ENCODE measurements at places on chromosomes 7 and 10. TPM values are rescaled to one million over a fixed set of nuclear protein-coding genes. Genes with fewer than 3 reads are reported as not detected.

DNA sequence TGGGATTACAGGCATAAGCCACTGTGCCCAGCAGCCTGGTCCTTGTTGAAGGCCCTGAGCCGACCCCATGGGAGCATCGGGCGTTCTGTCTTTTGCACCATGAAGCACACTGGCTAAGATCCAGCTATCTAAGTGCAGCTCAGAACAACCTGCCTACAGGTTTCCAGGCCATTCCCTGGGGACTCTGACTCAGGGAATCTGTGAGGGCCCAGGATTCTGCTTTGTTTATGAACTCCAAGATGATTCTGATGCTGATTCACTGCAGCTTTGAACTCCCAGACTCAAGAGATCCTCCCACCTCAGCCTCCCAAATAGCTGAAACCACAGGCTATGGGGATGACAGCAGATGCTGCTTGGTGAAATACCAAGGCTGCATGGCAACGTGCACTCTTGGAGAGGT is 30.2 kb downstream of the NPTX2 start:
- DNase-seq: no peak

Gene TMEM270
- total RNA-seq: not detected

- DNase-seq: no peak
Measured at GRCh38 chr10:93494494-93494893, 1.9 kb upstream of the CEP55 start.

DNA sequence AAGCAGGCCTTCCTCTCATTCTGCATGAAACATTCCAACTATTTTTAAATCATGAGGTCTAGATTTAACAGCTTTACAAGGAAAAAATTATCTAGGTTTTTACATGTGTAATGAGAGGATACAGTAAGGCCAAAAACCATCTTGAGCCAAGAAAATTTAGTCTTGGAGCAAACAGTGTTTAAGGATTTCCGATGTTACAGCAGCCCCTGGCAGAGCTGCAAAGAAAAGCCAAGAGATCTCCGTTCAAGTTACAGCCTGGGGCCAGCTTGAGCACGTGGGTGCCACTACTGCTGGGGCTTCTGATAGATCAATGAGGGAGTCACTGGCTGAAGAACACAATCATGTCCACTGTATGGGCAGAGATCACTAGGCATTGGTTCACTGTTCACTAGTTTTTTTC is 156.2 kb downstream of the EVX1 start:
- DNase-seq: no peak

GRCh38 chr10:102344067-102344466 is 51.4 kb upstream of the NFKB2 start:
- DNase-seq: no peak

- peak; percentile 37 for DNase-seq
Measured at GRCh38 chr10:101215397-101216206, 13.7 kb downstream of the LBX1 start.

- no peak for DNase-seq
Measured at GRCh38 chr10:28684986-28685580, 7.8 kb downstream of the BAMBI start.

GRCh38 chr10:120634659-120635058 is 177.6 kb downstream of the PLPP4 start:
- no peak for DNase-seq

DNA sequence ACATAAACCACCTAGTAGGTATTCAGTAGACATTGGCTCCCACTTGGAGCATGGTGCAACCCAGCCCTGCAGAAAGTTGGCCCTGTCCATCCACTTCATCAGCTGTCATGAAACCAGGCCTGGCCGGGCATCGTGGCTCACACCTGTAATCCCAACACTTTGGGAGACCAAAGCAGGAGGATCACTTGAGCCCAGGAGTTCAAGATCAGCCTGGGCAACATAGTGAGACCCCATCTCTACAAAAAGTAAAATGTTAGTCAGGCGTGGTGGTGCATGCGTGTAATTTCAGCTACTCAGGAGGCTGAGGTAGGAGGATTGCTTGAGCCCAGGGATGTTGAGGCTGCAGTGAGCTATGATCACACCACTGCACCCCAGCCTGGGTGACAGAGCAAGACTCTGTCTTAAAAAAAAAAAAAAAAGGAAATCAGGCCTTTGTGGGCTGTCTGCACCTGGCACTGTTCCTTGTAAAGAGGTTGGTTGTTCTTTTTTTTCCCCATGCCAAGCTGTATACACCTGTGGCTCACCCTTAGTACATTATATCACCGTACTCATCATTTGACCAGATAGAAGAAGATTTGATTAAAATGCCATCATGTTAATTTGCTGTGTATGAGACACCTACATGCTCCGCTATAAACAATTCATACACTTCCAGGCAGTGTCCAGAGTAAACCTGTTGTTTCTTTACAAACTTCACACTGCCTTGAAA is 45.4 kb upstream of the GRID1 start:
- no peak for DNase-seq

Gene MRPS17
- 13.4 TPM for total RNA-seq

Gene GATA3
- total RNA-seq: 0.69 TPM

Gene PRSS2
- total RNA-seq: not detected

GRCh38 chr7:152674860-152675758 is 832 bp downstream of the XRCC2 start:
- no peak for DNase-seq

DNA sequence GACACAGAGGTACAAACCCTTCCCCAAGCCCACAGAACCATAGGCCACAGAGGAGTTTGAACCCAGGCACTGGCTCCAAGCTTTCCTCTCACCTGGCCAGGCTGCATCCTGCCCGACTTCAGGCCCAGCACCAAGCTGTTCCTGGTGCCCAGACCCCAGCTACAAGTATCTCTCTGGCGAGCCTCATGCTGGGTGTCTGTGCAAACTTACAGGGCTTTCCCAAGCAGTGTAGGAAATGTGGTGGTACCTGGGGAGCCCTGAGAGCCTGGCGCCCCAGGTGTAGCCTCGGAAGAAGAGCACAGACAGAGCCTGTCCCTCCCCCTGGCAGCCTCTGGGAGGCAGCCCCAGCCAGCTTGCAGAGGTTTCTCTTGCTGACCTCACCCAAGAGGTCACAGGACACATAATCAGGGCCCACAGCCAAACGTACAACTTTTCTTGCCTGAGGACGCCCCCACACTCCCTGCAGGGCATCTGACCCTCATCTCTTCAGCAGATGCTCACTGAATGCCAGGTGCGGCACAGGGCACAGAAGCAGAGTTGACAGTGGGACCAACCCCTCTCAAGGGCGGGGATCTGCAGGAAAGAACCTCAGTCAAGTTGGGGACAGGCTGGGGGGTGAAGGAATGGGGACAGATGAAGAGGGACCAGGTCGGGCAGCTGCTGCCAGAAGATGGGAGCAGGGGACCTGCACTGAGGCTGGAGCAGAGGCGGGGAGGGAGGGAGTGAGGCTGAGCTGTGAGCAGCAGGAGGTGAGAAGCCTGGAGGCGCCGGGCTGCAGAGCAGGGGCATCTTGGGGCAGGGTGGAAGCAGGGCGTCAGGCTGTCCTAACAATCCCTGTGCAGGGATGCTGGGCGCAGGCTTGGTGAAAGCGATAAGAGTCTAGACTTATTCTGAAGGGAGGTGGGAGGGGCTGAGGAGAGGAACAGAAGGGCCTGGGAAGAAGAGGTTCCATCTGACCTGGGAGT is 16.3 kb upstream of the MYL7 start:
- DNase-seq: peak; percentile 29

GRCh38 chr7:84157171-84157570 is 37.4 kb downstream of the SEMA3A start:
- DNase-seq: no peak

Gene ECHS1
- 64.2 TPM for total RNA-seq

DNA sequence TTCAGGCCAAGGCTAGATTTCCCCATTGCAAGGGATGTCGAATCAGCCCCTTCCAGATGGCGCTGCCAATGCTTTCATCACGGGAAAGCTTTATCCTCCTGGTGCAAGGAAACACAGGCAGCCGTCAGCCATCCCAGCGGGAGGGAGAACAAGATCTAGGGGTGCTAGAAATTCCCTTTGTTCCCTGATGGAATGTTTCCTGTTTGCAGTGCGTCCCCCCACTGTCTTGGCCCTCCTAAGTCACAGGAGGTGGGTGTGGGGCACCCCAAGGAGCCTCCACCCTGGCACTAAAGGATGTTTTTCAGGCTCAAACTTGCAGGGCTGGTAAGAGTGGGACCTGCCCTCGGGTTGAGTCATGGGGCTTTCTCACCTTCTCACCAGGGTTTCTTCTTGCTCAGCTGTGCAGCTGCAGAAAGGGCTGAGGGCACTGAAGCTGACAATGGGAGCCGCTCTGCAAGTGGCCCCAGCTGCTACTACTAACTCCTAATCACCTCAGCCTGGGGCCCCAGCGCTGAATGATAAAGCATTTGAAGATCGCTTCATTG is 103.6 kb downstream of the PRPF18 start:
- DNase-seq: no peak

DNA sequence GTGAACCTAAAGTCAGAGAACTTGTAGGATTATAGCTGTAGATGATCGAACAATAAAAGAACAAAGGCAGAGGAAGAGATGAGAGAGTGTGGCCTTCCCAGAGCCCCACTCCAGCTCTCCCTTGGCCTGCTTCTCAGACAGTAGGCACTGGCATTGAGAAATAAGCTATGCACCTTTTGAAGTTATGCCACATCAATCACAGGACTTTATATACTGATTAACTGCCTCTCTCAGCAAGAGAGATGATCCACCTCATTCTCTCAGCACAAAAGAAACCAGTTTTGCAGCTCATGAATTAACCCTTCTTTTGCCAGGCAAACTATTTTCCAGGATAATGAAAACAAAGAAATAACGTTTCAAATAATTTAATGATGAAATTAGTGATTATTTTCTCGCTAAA is 22.0 kb upstream of the CTTNBP2 start:
- DNase-seq: no peak

Gene TMEM130
- 7.8 TPM for total RNA-seq

GRCh38 chr10:517241-517830 is 172.1 kb downstream of the DIP2C start:
- DNase-seq: no peak

Gene MMP21
- not detected for total RNA-seq

- DNase-seq: peak; percentile 21
Measured at GRCh38 chr10:119616882-119617570, 20.3 kb upstream of the TIAL1 start.

DNA sequence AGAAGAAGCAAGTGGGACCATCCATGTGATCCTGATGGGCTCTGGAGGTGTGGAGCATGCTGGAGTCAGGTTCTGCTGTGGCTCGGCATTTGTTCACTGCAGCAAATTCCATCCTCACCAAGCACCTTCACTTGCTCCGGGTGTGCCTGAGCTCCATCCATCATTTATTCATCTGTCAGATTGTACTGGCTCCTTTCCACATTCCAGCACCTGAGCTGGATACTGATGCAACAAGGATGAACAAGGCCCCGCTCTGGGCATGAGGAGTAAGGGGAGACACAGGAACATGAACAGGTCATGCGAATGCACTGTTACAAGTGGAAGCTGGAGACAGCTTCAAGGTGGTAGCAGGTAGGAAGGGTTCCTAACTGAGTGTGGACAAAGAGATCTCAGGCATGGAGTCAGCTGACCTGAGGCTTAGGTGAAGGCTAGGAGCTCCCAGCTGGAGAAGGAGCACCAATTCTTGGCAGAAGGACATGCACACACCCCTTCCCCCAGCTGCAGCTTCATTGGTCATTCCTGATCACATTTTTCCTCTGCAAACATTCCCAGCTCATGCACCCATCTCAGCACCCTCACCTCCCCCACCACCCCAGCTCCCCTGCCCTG is 133.7 kb upstream of the ZMIZ1 start:
- DNase-seq: no peak

Gene GDF2
- total RNA-seq: not detected

Gene CACNB2
- total RNA-seq: 3.2 TPM

Gene SEPTIN14
- total RNA-seq: not detected

DNA sequence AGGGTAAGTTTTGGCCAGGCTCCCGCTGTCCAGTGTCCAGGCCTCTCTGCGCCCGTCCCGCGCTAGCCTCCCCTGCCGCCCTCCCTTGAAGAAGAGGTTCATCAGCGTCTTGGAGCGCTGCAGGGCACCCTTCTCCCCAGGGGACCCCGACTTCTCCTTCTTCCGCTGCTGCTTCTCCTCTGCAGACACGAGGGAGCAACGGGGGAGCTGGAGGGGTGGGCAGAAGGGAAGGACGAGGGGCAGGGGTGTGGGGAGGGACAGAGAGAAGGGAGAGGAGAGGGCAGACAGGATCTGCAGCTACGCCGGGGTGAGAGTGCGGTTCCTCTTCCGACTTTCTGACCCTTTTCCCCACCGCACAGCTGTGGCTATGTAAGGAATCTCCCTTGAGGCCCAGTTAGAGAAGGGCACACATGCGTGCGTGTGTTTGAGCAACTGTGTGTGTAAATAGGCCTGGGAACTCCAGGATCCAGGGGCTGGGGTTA is 12.8 kb downstream of the PDZD7 start:
- DNase-seq: peak; percentile 46

DNA sequence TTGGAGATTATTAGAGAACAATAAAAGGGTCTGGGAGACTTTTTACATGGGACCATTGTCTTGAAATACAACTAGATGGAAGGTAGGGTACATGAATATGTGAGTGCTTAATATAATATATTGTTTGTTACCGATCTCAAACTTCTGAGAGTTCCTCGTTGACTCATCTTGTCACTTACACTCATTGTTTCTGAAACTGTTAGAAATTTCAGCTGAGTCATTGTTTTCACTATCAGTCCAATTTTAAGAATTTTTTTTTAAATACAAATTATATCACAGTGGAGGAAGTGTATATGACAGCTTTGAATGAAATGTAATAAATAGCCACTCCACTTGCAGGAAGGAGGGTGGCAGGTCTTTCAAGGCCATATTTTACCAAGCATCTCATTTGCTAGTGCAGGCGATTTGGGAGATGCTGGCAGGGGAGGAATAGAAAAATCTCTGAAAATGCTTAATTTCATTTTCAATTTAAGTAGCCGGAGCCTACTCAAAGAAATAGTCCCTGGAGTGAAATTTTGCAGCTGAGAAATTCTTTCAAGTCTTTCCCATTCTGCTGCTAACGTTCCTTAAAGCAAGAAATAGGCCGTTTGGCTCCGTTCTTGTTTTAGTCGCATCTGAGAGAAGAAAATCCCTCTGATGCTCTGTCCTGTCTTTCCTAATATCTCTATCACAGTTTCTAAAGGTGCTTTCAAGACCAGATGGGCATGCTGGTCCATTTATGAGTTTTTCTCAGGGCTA is 1404.2 kb upstream of the CELF2 start:
- no peak for DNase-seq

Gene OPALIN
- total RNA-seq: not detected

DNA sequence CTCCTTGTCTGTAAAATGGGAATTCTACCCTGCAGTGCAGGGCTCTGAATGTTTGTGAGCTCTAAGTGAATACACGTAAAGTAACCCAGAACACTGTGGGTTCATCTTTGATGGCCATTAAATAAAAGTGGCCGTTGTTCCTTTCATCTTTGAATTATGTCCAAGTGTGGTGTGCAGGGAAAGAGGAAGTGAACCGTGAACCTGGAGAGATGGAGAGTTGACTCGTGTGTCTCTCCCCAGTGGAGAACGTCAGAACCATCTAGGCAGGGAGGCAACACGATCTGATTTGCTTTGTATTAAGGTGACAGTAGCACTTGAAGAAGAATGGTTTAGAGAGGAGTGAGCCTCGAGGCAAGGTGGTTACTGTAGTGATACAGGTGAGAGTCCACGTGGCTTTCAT is 93.5 kb upstream of the GJD4 start:
- no peak for DNase-seq
